Esophagus squamous epithelium (tissue), 5 donors: ENCODE measurements at places on chromosomes 5 and 9. TPM values are rescaled to one million over a fixed set of nuclear protein-coding genes. Genes with fewer than 3 reads are reported as not detected.

ARL14EPL gene
- not detected for total RNA-seq

ZNF454 gene
- 1.5 TPM for total RNA-seq

LRRC19 gene
- not detected for total RNA-seq

FAT2 gene
- 98.0 TPM for total RNA-seq

SPATA9 gene
- total RNA-seq = not detected
